Smooth muscle cell of the brain vasculature (primary cell): ENCODE measurements at places on chromosomes 2 and 18.

DNA sequence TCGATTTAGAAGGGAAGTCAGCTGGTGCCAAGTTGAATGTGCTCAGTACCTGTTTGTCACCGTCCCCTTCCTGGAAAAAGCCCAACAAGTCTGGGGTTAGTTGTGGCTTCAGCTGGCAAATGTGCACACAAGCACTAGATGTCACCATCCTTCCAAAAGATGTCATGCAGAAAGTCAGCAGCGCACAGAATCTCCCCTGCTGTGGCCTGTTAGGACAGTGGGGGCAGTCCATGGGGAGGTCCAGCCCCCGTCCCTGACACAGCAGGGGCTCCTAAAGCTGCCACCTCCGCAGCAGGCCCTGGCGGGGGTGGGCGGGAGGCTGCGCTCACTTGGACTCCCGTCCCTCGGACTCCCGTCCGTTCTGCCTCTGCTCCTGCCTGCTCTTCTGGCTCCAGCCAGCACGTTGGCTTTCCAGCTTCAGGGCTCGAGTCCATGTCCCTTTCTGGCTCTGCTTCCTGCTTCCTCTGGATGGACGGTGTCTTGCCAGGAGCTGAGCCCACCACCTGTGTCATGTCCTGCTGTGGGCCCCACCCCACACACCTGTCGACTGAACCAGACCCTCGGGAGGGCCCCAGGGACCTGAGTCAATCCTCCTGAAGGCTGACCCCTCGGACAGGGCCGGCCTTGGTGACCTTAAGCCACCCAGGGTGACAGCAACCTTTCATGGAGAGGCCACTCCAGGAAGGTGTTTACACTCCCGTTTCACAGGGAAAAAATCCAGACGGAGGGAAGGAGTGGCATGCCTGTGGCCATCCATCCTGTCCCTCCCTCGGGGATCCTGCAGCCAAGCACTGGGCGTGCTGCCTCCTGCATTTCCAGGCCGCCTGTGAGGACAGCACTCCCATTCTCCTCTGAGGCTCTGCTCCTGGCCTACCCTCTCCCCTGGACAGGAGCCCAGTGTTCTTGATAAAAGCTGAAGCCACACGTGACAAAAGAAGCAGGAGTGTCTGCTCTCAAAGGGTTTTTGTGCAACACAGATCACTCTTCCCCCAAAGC is 8.5 kb downstream of the RAB17 start:
- no peak for DNase-seq

GRCh38 chr18:62183578-62184195 is 3.2 kb downstream of the PIGN start:
- peak; percentile 37 for DNase-seq

GRCh38 chr2:226267516-226268289 is 531.9 kb downstream of the IRS1 start:
- DNase-seq: no peak

GRCh38 chr18:55897091-55897689 is 309.2 kb upstream of the TCF4 start:
- DNase-seq: no peak

GRCh38 chr2:234409590-234409989 is 87.3 kb downstream of the ARL4C start:
- DNase-seq: no peak
